ENCODE measurements at places on chromosomes 4 and X. TPM values are rescaled to one million over a fixed set of nuclear protein-coding genes. Genes with fewer than 3 reads are reported as not detected.
A peak's percentile ranks its signal among the peaks of the same experiment; 100 is the strongest.

The NKX1-1 gene
- not detected for total RNA-seq

- H3K4me3 ChIP-seq = no peak overlapping the region
- H3K36me3 ChIP-seq = no peaks in the 10 kb centered on the region
- H3K4me1 ChIP-seq = no peaks in the 10 kb centered on the region
- no peak overlapping the region for H3K27ac ChIP-seq
These were observed 179.4 kb upstream of the PACRGL start for GRCh38 chr4:20520901-20521300.

DNA sequence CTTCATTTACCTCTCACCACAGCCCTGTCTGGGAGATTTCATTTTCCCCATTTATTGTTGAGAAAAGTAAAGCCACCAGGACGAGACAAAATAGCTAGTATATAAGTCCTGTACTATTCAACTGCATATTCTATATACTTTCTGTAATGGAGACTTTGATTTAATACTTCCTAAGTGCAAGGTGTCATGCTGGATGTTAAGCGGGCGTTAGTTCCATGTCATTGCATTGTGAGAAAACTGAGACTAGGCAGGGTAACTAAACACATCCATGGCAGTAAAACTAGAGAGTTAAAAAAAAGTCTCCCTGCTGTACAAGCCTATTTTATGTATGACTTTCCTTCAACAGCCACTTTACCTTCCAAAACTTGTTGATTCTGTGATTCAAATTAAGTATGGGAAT is 969.6 kb downstream of the STIM2 start:
- H3K4me1 ChIP-seq = no peaks in the 10 kb centered on the region
- no peak for DNase-seq
- H3K36me3 ChIP-seq = no peaks in the 10 kb centered on the region
- H3K27me3 ChIP-seq = no peaks in the 10 kb centered on the region
- H3K27ac ChIP-seq = no peak overlapping the region
- no peak overlapping the region for H3K4me3 ChIP-seq

The HDAC8 gene
- total RNA-seq = 17.9 TPM

GRCh38 chr4:142419712-142420111 is 426.4 kb downstream of the INPP4B start:
- H3K4me3 ChIP-seq = no peak overlapping the region
- H3K27me3 ChIP-seq = no peaks in the 10 kb centered on the region
- H3K36me3 ChIP-seq = peaks cover 3% of the 10 kb centered on the region
- no peak for DNase-seq
- H3K27ac ChIP-seq = no peak overlapping the region

- H3K27me3 ChIP-seq = no peaks in the 10 kb centered on the region
- no peaks in the 10 kb centered on the region for H3K36me3 ChIP-seq
- no peak for DNase-seq
These were observed 1.8 kb downstream of the SERPINA7 start for GRCh38 chrX:106036716-106037115.

The PPEF2 gene
- total RNA-seq = 0.40 TPM

The FHIP1A gene
- total RNA-seq = 0.46 TPM

The SRPX gene
- 0.24 TPM for total RNA-seq

DNA sequence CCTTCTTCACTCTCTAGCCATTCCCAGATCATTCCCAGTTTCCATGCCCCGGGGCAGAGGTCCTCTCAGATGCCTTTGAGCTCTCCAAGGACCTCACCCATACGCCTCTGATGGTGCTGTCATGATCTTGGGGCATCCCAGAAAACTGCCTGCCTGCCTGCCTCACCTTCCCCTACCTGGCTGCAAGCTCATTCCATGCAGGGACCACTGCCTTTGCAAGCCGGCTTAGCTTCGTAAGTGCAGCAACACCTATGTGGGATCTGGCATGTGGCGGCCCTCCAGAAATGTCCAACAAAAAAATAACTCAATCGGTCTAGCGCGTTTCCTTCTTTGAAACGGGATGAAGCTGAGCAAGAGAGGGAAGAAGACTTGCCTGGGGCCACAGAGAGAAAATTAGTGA is 53.0 kb downstream of the C4orf50 start:
- no peak overlapping the region for H3K4me3 ChIP-seq
- H3K27me3 ChIP-seq = peaks cover 8% of the 10 kb centered on the region
- no peaks in the 10 kb centered on the region for H3K4me1 ChIP-seq
- no peaks in the 10 kb centered on the region for H3K36me3 ChIP-seq
- H3K27ac ChIP-seq = no peak overlapping the region

The MAGEA4 gene
- not detected for total RNA-seq

DNA sequence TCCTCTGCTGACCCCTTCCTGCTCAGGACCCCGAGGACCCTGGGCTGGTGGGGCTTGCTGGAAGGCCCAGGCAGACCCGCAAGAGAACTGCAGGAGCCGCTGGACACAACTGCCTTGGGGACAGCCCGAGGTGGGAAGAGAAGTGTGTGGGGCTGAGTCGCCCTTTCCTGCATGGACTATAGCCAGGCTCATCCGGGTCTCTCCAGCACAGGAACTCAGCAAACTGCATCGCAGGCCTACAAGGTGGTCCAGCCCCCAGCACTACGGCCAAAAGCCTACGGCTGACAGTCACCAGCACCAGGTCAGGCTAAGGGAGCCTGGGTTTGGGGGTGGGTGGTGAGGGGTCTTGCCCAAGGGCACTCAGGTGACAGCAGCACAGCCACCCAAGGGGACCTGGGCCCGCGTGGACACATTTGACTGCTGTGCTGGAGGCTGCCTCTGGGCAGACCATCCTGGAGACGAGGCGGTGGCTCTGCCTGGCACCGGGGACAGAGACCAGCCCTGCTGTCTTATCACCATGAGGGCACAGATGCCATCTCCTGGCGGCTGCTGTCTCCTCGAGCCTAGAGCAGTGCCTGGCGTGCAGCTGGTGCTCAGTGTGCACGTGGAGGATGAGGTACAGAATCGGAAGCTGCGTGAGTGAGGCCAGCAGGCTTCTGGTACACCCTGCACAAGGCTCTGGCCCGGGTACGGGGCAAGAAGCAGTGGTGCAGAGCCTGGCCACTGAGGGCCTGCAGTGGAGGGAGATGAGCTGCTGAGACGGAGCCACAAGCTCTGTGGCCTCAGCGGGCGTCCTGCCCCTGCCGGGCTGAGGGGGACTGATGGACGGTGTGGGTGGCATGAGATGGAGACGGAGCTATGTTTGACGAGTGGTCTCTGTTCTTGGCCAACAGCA is 15.1 kb downstream of the LRPAP1 start:
- peaks cover 35% of the 10 kb centered on the region for H3K36me3 ChIP-seq
- no peak for DNase-seq
- no peaks in the 10 kb centered on the region for H3K4me1 ChIP-seq

- DNase-seq = no peak
- H3K36me3 ChIP-seq = no peaks in the 10 kb centered on the region
- H3K27me3 ChIP-seq = no peaks in the 10 kb centered on the region
- H3K4me1 ChIP-seq = no peaks in the 10 kb centered on the region
- no peak overlapping the region for H3K27ac ChIP-seq
These were observed 47.8 kb downstream of the LHFPL1 start for GRCh38 chrX:112631892-112632291.

DNA sequence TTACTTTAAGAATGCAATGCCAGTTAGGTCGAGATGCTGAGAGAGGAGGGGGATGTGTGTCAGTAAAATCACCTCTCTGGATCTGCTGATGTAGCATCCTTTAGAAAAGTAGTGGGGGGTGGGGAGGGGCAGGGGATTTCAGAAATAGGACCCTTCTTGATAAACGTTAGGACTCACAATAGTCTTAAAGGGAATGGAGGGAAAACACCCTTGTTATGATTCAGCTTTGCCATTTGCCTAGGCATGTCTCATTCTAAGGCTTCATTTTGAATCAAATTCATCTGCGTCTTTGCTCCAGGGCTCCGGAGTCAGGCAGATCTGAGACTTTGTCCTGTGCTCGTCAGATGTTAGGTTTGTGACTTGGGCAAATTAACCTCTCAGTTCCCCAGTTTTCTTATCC is 879 bp downstream of the SH2D1A start:
- no peaks in the 10 kb centered on the region for H3K27me3 ChIP-seq
- peak overlapping the region; percentile 87 for H3K4me3 ChIP-seq
- peaks cover 35% of the 10 kb centered on the region for H3K4me1 ChIP-seq
- H3K36me3 ChIP-seq = peaks cover 1% of the 10 kb centered on the region
- DNase-seq = peak; percentile 65

GRCh38 chr4:87540146-87541058 is 11.2 kb upstream of the SPARCL1 start:
- no peak overlapping the region for H3K4me3 ChIP-seq
- no peak for DNase-seq
- H3K27me3 ChIP-seq = no peaks in the 10 kb centered on the region
- no peaks in the 10 kb centered on the region for H3K4me1 ChIP-seq

DNA sequence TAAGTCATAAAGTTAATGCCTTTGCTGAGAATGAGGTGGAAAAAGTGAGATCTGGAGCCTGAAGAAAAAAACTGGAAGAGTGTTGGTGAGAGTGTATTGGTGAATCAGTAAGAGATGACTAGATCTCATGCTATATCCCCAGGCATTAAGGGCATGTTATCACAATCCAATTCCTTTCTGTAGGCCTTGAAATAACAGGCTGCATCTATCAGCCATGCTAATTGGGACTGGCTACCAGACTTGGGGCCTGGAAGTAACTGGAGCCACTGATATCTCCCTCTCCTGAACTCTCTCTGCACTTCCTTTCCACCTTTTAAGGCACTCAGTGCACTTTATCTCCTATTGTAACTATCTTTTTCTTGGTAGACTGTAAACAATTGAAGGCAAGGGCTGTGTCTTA is 88.8 kb upstream of the HPRT1 start:
- peaks cover 4% of the 10 kb centered on the region for H3K36me3 ChIP-seq
- no peak overlapping the region for H3K4me3 ChIP-seq
- no peak overlapping the region for H3K27ac ChIP-seq
- H3K27me3 ChIP-seq = no peaks in the 10 kb centered on the region
- H3K4me1 ChIP-seq = peaks cover 11% of the 10 kb centered on the region

The MTNR1A gene
- not detected for total RNA-seq

The CTAG1A gene
- total RNA-seq = not detected

- no peaks in the 10 kb centered on the region for H3K27me3 ChIP-seq
- no peak overlapping the region for H3K4me3 ChIP-seq
- no peaks in the 10 kb centered on the region for H3K4me1 ChIP-seq
- H3K27ac ChIP-seq = no peak overlapping the region
These were observed 910.4 kb downstream of the RAB28 start for GRCh38 chr4:12573716-12574115.
